T1000 (cell line): ENCODE measurements at places on chromosomes 16 and 17.

DNA sequence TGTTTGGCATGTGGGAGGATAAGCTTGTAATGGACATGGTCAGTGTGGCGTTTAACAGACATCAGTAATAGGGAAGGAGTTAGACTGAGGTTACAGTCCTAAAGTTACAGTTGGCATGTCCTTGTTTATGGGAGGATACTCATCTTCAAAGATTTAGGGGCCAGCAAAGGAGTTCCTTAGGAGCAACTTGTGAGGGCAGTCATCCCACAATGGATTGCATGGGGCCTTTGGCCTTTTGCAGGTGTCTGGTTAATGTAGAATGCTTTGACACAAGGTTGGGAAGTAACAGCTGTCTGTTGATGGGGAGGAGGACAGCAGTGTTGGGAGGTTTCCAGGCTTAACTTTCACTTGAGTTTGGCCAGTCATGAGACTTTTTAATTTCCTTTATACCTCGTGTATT, 2.2 kb downstream of the NUBP1 start:
- DNase-seq: no peak

GRCh38 chr17:31926100-31926729, 10.6 kb upstream of the SUZ12 start:
- no peak for DNase-seq

GRCh38 chr16:66133643-66134338, 232.7 kb upstream of the CDH5 start:
- DNase-seq: no peak

DNA sequence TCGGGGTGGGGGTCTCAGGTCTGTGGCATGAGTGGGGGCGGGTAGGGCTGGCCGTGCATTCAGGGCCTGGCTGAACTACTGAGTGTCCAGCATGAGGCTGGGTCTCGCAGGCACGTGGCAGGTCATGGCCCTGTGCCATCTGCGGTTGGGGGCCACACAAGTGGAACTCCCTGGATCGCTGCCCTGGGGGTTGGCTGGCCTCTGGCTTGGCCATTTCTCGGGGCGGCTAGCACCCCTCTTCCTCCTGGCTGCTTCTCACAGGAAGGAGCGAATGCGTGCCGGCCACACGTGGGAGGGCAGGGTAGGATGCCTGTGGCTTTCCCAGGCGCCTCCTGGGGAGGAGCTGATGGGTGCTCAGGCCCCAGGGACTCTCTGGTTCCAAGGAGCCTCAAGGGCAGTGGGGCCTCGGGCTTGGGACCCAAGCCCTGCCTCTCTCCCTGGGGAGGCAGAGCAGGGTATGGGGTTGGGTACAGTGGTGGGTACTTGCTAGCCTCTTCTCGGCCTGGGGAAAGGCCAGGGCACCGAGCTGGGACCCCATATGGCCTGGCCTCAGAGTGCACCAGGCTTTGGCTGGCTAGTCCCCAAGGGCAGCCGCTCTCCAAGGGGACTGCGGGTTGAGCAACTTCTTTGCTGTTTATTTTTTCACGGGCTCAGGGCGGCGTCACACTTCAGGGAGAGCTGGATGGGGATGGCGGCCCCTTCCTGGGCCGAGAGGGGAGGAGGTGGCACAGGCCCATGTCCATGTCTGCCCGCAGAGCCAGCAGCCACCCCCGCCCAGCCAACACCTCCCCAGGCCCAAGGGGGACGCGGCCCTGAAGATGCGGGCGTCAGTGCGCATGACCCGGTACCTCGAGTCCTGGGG, 37.5 kb downstream of the ADCY7 start:
- DNase-seq: no peak

DNA sequence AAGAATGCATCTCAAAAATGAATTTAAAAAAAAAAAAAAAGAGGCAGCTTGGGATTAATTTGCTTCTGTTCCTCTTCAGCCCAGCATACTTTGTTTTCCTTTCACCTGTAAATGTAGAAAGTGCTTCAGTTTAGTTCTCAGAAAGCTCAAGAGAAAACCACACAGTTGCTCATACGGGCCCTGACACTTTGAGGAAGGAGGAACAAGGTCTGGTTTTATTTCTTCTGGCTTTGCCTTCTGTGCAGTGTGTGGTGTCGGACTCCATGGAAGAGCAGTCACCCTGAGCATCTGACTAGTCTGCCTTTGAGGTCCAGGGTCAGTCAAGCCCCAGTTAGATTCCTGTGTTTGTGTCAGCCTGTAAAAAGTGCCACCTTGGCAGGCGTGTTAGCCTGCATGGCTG, 27.6 kb downstream of the NMT1 start:
- DNase-seq: no peak

DNA sequence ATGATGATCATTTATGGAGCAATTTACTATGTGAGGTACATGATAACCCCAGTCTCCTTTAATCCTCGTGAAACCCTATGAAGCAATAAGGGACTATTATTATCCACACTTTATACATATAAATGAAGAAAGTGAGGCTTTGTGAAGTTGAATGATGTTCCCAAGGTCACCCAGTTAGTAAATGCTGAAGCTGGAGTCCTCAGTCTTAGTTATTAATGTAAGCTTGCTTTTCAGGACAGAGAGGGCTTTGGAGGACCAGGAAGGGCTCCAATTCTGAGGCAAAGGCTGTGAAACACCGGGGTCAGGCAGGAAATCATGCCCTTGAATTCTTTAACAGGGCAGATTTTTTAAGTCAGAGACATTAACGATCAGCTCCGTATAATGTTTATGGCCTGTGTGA, 36.8 kb downstream of the KSR1 start:
- DNase-seq: no peak

DNA sequence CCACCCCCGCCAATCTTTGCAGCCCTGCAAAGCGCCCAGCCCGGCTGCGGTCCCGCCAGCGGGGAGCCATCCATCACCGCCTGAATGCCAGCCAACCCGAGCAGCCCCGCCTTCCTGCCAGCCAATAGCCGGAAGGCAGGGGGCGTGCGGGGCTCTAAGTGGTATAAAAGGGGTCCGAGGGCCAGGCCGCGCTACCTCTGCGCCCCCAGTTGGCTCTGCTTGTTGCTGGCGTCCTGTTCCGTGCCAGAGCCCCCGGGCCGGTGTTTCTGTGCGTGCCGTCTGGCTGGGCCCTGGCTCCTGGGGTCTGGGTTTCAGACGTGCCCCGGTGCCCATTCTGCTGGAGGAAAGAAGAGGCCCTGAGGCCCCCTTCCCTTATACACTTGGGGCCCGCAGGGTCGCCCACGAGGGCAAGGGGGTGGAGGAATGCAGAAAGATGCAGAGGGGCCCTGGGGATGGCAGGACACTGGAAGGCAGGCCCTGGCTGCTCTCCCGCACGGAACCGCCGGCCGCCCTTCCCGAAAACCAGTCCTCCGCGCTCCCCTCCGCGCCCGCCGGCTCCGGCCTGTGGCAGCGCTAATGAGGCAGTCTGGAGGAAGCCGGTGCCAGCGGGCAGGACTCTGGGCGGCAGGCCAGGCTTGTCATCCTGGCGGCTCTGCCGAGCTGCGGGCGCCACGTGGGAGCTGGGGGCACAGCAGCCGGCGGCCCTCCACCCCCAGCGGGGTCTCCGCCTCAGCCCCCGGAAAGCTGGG, 14.0 kb downstream of the COPZ2 start:
- DNase-seq: peak; percentile 77

GRCh38 chr16:4408323-4408690, 8.1 kb downstream of the CORO7 start:
- no peak for DNase-seq

- no peak for DNase-seq
Observed at GRCh38 chr17:4706121-4706520, 2.2 kb upstream of the PELP1 start.

- DNase-seq: no peak
Observed at GRCh38 chr17:79100405-79100804, 25.8 kb downstream of the ENGASE start.

- DNase-seq: no peak
Observed at GRCh38 chr17:33515974-33516373, 222.9 kb upstream of the ASIC2 start.

DNA sequence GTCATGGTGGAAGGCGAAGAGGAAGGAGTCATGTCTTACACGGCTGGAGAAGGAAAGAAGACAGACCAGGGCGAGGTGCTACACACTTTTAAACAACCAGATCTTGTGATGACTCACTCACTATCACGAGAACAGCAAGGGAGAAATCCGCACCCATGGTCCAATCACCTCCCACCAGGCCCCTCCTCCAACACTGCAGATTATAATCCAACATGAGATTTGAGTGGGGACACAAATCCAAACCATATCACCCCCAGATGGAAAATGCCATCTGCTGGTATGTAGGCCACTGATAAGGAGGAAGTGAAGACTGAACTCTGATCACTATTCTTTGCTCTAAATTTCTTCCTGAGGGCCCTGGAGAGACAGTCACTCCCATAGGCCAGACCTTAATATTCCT, 7.5 kb upstream of the ITGAX start:
- no peak for DNase-seq

DNA sequence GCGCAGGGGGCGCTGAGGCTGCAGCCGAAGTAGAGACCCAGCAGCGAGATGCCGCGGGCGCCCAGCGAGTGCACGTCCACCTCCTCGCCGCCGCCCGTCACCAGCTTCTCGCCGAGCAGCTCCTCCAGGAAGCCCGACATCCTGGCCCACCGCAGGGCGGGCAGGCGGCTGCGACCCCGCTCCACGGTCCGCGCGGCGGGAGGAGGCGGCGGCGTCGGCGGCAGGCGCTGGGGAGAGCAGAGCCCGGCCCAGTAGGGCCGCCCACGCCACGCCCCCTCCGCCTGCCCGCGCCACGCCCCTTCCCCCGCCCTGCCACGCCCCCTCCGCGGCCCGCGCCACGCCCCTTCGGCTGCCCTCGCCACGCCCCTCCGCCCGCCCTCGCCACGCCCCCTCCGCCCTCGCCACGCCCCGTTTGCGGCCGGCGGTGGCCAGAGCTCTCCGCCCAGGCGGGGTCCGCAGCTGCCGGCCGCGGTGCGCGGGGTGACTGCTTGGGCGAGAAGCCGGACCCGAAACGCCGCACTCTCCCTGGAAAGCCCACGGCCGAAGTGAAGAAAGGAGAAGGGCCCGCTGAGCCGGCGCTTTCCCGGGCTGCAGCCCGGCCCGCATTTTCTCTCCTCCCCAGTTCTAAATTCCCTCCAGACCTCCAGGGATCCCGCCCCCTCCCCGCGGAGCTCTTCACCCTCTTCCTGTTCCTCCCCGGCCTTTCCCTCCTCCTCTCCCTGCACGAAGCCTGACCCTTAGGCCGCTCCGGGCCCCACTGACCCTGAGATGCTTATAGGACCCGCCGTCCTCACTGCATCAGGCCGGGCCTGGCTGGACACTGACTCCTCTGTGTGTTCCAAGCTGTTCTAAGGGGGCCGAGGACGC, at the start of gene NXN:
Gene NXN (minus strand): TSS at position 238 of the 867 bp plus-strand sequence.
- DNase-seq: peak; percentile 85

- DNase-seq: no peak
Observed at GRCh38 chr17:48290378-48290777, 139.6 kb downstream of the SKAP1 start.

- DNase-seq: no peak
Observed at GRCh38 chr16:77596261-77596660, 126.1 kb upstream of the NUDT7 start.

DNA sequence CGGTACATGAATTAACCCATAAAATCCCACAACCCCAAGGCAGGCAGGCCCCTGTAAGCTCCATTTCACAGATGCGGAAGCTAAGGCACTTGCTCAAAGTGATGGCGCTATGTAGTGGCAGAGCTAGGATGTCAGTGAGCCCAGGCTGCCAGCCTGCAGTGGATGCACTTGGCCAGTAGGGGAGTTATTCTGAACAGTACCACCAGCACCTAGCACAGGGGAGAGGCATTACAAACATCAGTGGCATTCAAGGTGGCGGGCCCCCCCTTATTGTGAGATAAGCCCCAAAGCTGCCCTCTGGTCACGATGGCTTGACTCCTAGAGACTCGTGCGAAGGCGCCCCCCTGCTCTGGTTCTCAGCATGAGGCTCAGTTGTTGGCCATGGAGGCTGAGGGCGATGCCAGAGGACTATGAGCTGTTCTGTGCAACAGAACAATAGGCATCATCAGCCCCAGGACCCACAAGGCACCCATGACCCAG, 33.8 kb downstream of the GTF3C1 start:
- DNase-seq: no peak
